Renal cortex interstitium (tissue), 15 donors: ENCODE measurements at places on chromosomes 12 and 14.

DNA sequence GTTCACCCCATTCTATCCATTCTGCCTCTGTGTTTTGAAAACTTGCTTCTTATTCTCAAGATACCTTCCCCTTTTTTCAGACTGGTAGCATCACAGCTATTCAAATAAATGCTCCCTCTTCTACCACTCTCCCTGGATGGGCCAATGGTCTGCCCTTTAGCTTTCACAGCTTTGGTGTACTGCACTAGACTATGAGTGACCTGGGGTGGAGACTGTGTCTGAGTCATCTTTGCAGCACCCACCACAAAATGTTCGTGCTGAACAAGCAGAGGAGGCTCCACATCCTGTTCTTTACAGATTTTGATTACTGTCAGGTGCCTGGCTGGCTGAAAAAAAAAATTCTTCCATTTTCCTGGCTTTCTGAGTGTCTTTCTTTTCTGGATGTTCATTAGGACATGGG is 1104.1 kb upstream of the TMEM132C start:
- DNase-seq, result no peak

- no peak for DNase-seq
These were observed 13.4 kb downstream of the GABARAPL1 start for GRCh38 chr12:10226086-10226485.

DNA sequence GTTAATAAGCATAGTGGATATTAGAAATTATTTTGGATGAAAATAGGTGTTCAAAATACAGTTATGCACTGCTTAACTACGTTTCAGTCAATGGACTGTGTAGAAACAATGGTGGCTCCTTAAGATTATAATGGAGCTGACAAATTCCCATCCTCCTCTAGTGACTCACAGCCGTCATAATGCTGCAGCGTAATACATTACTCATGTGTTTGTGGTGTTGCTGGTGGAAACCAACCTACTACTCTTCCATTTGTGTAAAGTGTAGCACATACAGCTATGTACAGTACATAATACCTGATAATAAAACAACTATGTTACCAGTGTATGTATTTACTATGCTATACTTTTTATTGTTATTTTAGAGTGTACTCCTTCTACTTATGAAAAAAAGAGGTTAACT is 111.2 kb upstream of the TMCC3 start:
- no peak for DNase-seq

GRCh38 chr14:29518335-29518734 is 409.3 kb downstream of the PRKD1 start:
- no peak for DNase-seq

GRCh38 chr14:63401646-63402045 is 82.9 kb upstream of the GPHB5 start:
- DNase-seq, result no peak

- no peak for DNase-seq
These were observed 4.8 kb downstream of the ABHD4 start for GRCh38 chr14:22602862-22603261.

- DNase-seq, result peak; percentile 46
These were observed 101.9 kb upstream of the SFSWAP start for GRCh38 chr12:131608740-131609690.

DNA sequence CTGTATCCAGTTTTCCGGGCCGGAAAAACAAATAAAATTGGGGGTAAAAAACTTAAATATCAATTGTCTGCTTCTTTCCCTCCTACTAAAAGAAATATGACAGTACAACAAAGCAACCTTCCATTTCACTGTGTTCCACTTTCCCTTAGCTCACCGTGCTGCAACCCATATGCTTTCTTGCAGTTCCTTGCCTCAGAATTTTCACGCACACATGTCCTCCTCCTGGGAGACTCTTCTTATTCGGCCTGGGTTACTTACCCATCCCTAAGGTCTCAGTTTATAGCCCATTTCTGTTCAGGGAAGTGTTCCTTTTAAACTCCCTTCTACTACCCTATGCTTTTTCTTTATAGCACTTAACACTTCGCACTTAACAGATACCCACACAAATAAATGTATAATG is 4.5 kb upstream of the MAGOHB start:
- DNase-seq, result no peak

DNA sequence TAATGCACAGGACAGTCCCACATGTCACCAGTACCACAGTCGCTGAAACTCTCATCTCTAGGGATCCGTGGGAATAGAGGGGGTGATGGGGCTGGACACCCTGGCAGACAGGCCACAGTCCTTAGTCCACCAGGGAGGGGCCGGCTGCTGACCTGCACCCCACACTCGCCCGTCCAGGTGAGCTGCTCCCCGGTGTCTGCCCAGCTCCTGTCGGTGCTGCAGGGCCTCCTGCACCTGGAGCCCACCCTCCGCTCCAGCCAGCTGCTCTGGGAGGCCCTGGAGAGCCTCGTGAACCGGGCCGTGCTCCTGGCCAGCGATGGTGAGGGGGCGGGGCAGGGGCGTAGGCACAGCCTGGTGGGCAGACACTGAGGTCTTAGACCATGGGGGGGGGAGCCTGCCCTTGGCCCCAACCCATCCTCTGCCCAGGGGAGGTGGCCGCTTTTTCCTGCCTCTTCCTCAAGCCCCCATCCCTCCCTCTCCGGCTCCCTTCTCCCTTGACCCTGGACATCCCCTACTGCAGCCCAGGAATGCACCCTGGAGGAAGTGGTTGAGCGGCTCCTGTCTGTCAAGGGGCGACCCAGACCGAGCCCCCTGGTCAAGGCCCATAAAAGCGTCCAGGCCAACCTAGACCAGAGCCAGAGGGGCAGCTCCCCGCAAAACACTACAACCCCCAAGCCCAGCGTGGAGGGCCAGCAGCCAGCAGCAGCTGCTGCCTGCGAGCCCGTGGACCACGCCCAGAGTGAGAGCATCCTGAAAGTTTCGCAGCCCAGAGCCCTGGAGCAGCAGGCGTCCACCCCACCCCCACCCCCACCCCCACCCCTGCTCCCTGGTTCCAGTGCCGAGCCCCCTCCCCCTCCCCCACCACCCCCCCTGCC is 17.1 kb upstream of the ADSS1 start:
- DNase-seq, result no peak

- DNase-seq, result no peak
These were observed 2.4 kb downstream of the PRKD1 start for GRCh38 chr14:29925101-29925722.
